ENCODE measurements at places on chromosomes 11 and 22. TPM values are rescaled to one million over a fixed set of nuclear protein-coding genes. Genes with fewer than 3 reads are reported as not detected.

SC5D gene
- 23.7 TPM for total RNA-seq

PATE2 gene
- total RNA-seq: not detected

KRTAP5-10 gene
- not detected for total RNA-seq

SCO2 gene
- 6.4 TPM for total RNA-seq

GPHA2 gene
- not detected for total RNA-seq

FTH1 gene
- total RNA-seq: 1,396 TPM

DMC1 gene
- 2.2 TPM for total RNA-seq

TNNT3 gene
- not detected for total RNA-seq

KLHDC7B gene
- 1.7 TPM for total RNA-seq

PGAP2 gene
- 27.7 TPM for total RNA-seq

MRGPRX4 gene
- not detected for total RNA-seq

OR5M8 gene
- total RNA-seq: not detected

RAB3IL1 gene
- total RNA-seq: not detected

LRRC75B gene
- 0.24 TPM for total RNA-seq

LRP4 gene
- total RNA-seq: 0.21 TPM

TYR gene
- not detected for total RNA-seq

MMP12 gene
- total RNA-seq: not detected

HTR3B gene
- total RNA-seq: not detected

SMC1B gene
- total RNA-seq: not detected

OVOL1 gene
- not detected for total RNA-seq

OR5T1 gene
- not detected for total RNA-seq

MS4A7 gene
- total RNA-seq: 3.3 TPM

SYT7 gene
- total RNA-seq: not detected

OR8B2 gene
- total RNA-seq: not detected

CLTCL1 gene
- total RNA-seq: 0.18 TPM

KRTAP5-8 gene
- not detected for total RNA-seq

CREB3L1 gene
- 1.0 TPM for total RNA-seq

C11orf58 gene
- 95.0 TPM for total RNA-seq

SAA2 gene
- 4.1 TPM for total RNA-seq

TEX12 gene
- not detected for total RNA-seq

C22orf31 gene
- total RNA-seq: not detected

MYEOV gene
- total RNA-seq: 0.53 TPM

MS4A2 gene
- total RNA-seq: not detected

LUZP2 gene
- total RNA-seq: not detected

KRTAP5-2 gene
- total RNA-seq: not detected

DEAF1 gene
- 57.1 TPM for total RNA-seq

NTM gene
- not detected for total RNA-seq

OR51I1 gene
- total RNA-seq: not detected

PAK1 gene
- total RNA-seq: 119 TPM

SNRPD3 gene
- total RNA-seq: 111 TPM
